Activated gamma-delta T cell treated with anti-CD3 and anti-CD28 coated beads, Interleukin-2, amount 50 U/mL, for 16 hours (primary cell): ENCODE measurements at places on chromosomes 4 and X.
A peak's percentile ranks its signal among the peaks of the same experiment; 100 is the strongest.

- no peak for DNase-seq
These were observed 286.1 kb upstream of the TENM3 start for GRCh38 chr4:181957088-181957487.

GRCh38 chr4:145234091-145234706 lies 53.8 kb upstream of the OTUD4 start:
- DNase-seq, result peak; percentile 40

GRCh38 chr4:186240848-186241491 lies 13.7 kb downstream of the KLKB1 start:
- DNase-seq, result no peak

DNA sequence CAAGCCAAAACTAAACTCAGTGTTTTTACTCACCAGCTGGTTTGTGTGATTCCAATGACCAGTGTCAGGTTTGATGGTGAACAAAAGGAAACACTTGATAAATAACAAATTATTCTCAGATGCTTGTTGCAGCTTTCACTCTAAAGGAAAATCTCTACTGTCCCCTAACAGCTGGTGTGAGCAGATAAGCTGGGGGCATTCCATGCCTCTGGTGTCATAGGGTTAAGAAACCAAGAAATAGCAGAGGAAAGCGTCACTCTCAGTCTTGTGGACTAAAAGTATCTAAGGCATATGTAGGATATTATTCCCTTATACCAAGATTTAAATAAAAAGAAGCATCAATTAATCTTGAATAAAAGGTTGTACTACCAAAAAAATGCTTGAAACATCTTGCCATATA lies 24.3 kb downstream of the TRPC5 start:
- no peak for DNase-seq

DNA sequence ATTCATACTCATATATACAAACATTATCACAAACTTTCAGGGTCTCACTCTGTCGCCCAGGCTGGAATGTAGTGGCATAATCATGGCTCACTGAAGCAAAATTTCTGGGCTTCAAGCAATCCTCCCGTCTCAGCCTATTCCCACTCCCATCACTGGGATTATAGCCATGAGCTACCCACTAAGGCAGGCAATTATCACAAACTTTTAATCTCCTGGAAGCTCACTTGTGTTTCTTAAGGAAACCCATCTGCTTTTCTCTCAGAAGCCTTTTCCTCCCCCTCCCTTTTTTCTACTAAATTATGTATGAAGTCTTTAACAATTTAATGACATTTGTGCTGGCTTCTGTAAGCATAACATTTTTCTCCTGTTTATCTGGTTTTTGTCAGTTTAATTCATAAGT lies 170.5 kb downstream of the AREG start:
- no peak for DNase-seq

DNA sequence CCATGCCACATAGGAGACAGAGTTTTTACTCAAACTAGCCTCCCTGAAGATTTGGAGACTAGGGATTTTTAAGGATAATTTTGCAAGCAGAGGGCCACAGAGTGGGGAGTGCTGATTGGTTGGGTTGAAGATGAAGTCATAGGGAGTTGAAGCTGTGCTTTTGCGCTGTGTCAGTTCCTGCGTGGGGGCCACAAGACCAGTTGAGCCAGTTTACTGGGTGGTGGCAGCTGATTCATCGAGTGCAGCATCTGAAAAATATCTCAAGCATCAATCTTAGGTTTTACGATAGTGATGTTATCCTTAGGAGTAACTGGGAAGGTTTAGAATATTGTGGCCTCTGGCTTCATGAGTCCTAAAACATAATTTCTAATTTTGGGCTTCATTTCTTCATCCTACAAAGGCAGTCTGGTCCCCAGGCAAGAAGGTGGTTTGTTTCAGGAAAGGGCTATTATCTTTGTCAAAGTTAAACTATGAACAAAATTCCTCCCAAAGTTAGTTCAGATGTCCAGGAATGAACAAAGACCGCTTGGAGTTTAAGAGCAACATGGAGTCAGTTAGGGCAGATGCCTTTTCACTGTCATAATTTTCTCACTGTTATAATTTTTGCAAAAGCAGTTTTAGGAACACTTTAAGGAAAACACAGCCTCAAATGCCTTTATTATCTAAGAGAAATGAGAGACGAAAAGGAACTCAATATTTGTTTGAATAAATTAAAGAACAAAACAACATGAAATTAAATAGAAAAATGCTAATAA lies 960.8 kb upstream of the PRKX start:
- DNase-seq, result no peak

- DNase-seq, result no peak
These were observed 28.7 kb downstream of the CCNG2 start for GRCh38 chr4:77185686-77186085.

GRCh38 chrX:111671668-111672067 lies 9.3 kb upstream of the ALG13 start:
- no peak for DNase-seq

DNA sequence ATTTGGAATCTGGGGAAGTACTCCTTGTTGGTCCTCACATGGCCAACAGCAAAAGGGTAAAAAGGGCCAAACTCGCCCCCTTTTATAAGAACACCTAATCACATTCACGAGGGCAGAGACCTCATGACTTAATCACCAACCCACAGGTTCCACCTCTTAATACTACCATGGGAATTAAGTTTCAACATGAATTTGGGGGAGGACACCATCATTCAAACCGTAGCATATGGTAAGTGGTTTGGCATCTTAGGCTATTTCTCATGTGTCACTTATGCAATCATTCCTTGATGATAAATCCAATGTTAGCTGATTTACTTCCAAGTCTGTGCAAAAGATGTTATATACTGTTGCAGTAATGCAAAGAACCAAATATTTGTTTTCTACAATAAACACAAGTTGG lies 302.9 kb upstream of the FAM241A start:
- no peak for DNase-seq

DNA sequence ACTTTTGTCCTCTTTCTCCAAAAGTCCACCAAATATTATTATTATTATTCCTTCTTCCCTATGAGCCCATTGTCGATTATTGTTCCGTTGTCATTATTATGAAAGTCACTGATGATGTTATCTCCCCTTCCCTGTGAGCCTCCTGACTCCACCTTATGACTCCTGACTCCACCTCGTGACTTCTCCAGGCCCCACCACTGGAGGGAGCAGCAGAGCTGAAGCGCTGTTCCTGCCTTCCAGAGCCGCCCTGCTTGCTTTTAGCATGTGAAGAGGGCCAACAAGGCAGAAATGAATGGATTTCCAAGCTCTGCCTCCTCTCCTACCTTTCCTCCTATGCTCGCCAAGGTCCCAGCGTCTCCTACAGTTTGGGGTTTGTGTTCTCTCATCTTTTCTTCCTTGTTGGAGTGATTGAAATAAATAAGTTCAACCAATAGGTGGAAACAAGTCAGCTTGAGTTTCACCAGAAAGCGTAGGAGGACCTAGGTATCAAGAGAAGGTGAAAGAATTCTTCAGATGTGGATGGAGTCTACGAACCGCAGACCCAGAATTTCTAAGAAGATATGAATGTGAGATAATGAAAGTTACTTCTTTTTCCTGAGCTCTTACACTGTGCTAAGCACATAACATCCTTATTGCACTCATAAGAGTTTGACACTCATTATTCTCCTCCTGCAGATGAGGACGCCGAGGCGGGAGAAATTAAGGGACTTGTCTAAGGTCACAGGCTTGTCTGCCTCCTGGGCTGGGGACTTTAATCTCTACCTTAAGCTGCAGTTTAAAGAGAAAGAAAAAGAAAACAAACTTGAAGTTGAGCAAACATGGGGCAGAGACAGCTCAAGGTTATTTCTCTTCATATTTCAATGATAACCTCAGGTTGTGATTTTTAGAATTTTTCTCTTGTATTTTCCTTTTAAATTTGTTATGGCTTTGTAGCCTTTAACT lies 26.1 kb downstream of the IGSF1 start:
- no peak for DNase-seq

DNA sequence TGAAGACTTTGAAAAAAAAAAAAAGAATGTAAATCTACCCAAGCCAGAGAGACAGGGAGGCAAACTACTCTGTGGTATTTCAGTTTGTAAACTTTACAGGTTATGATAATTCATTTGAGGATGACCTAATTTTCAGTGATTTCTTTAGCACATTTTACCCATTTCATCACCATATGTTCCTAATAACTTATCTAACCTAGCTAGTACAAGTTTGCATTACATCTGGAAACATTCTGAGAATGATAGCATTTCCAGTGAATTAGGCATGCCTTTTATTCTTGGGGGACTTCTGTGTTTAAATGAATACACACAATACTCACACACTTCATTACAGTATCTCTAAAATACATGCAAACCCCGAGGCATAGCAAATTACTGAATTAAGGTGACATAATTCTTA lies 1055.5 kb downstream of the PCDH18 start:
- no peak for DNase-seq

- DNase-seq, result no peak
These were observed 123.4 kb downstream of the SPCS3 start for GRCh38 chr4:176443117-176443516.

GRCh38 chr4:174122705-174123104 lies 160.8 kb downstream of the FBXO8 start:
- DNase-seq, result no peak

- DNase-seq, result no peak
These were observed 65.2 kb downstream of the SERPINA7 start for GRCh38 chrX:105973387-105973739.

DNA sequence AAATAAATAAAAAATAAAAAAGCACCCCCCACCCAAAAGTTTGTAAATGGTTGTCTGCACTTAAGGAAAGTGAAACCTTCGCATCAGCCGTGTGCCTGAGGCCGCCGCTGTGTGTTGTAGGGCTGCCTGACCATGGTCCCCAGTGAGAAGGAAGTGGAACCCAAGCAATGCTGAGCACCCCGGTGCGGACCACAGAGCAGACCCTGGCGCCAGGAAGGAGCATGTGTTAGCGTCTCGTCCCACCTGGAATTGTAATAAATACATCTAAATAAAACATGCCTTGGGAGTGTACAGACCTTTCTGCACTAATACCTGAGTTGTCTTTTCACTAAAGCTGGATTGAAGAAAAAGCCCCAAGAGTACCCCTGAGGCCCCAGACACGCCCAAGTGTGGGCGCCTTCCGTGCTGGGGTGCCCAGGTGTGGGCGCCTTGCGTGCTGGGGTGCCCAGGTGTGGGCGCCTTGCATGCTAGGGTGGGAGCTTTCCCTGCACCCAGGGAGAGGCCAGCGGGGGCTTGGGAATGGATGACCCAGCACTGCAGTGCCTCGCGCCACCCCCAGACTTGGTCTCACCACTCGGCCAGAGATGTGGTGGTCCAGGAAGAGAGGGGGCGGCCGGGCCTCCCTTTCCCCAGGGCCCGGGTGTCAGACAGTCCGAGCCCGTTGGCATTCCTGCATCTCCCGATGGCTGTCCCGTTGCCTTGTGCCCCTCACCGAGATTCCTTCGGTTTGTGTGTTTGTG lies 33.7 kb downstream of the HTT-AS start:
- DNase-seq, result no peak

GRCh38 chrX:13469963-13470684 lies 99.3 kb upstream of the EGFL6 start:
- no peak for DNase-seq

DNA sequence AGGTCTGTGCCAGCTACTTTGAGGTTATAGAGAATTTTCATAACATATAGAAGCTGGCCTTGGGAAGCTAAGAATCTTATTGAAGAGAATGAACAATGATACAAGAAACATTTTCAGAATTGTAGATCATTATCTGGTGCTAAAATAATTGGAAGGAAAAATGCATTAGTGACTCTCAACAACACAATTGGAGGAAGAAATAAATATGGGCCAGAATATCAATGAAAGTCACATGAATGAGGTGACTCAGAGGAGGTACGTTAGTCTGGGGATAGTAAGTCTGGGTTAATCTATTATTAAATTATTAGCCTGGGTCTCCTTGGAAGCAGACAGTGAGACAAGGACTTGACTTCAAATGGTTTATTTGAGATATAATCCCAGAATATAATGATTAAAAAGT lies 529.3 kb upstream of the SLIT2 start:
- DNase-seq, result no peak
